ENCODE measurements at places on chromosomes 12 and 14.

- DNase-seq = no peak
Observed at GRCh38 chr14:89485264-89485663, 68.2 kb upstream of the FOXN3 start.

GRCh38 chr12:103505371-103506236 is 9.8 kb upstream of the C12orf42 start:
- peak; percentile 47 for DNase-seq

- no peak for DNase-seq
Observed at GRCh38 chr12:69534389-69534822, 50.9 kb upstream of the CCT2 start.

DNA sequence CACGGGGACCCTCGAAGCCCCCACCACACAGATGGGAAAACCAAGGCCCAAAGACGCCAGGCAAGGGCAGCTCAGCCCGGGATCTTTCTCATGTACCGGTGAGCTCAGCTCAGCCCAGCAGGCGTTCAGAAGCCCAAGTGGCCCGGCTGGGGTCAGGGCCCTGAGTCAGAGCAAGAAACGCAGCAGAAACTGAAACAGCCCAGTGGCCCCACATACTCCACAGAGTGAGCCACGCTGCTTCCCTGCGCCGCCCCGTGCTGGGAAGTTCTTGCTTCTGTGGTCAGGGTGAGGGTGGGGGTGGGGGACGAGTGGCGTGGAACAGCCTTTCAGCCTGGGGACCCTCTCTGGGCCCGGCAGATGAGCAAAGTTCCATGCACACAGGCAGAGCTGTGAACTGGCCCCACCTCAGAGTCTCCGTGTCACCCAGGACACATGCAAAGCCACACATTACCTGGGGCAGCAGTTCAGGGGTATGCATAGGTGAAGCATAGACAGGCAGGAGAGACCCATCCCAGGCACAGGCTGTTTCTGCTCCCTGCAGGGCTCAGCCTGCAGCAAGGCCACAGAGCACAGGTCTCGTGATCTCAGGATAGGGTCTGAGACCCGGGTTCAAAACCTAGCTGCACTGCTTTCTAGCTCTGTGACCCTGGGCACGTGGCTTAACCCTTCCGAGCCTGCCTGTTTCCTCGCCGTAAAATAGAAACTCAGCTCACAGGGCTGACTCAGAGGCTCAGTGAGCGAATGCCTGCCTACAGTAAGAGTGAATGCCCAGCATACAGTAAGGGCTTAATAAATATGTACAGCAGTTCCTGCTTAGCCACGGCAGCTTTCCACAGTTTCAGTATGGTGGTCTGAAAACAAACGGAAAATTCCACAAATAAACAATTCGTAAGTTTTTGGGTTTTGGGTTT is 21.6 kb downstream of the NCOR2 start:
- peak; percentile 74 for DNase-seq

GRCh38 chr12:25286837-25287236 is 36.1 kb upstream of the KRAS start:
- DNase-seq = no peak

DNA sequence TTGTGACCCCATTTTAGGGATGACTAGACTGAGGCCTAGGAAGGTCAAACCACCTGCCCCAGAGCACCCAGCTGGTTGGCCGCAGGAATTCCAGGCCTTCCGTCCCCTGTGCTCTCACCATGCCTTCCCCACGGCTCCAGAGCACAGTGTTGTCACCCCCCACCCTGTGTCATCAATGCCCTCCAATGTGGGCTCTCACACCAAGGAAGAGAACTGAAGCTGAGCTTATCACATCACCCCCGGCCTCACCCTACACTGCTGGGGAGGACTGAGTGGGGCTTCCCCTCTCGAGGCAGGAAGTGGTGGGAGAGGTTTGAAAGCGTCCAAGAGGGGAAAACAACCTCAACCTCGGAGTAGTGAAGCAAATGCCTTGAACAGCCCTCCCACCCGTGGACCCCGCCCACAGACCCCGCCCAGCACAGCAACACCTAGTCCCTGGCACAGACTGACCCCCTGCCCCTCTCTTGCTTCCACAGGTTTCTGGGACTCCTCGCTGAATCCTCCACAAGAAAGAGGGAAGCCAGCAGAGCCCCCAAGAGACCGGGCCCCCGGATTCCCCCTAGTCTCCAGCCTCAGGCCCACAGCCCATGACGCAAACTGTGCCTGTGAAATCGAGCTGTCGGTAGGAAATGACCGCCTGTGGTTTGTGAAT is 97.2 kb downstream of the LGMN start:
- DNase-seq = peak; percentile 76

GRCh38 chr14:97395068-97395467 is 597.9 kb downstream of the VRK1 start:
- DNase-seq = no peak
